ENCODE measurements at places on chromosomes 6 and 20.
A peak's percentile ranks its signal among the peaks of the same experiment; 100 is the strongest.

- DNase-seq = no peak
Measured at GRCh38 chr20:57480444-57481160, 44.3 kb downstream of the CTCFL start.

DNA sequence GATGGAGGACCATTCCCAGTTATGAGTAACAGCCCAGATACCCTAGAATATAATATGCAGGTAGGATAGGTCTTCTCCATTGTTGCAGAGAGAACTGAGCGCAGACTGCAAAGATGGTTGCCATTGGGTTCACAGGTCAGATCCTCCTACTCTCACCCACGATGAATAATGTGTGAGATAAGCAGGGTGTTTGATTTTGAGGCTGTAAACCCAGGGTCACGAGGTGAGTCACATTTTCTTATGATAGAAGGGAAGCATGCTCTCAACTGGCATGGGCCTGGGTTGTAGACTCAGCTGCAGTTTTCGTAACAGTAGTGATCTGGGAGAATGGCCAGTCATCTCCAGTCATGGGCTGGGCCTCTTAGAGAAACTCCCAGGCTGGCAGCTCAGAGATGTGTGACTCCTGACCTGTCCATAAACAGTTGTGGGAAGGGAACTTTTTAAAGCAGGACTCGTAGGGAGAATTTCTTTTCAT, 74.2 kb downstream of the CD164 start:
- no peak for DNase-seq

- DNase-seq = no peak
Measured at GRCh38 chr6:13848522-13849150, 34.3 kb upstream of the MCUR1 start.

DNA sequence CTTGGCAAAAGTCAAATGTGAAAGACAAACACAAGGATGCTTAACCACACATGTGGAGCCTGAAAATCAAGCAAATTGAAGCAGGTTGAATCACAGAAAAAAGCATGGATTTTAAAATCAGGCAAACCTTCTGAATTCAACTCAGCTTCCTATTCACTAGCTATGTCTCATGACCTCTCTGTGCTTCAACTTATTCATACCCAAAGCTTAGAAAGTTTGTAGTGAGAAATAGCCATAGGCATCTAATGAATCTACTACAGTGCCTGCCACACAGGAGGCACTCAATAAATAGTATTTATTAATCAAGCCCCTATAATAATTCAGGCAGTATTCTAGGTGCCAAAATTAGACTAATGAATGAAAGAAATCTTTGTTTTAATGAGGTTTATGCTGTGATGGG, 112.2 kb upstream of the TNFAIP3 start:
- DNase-seq = no peak

DNA sequence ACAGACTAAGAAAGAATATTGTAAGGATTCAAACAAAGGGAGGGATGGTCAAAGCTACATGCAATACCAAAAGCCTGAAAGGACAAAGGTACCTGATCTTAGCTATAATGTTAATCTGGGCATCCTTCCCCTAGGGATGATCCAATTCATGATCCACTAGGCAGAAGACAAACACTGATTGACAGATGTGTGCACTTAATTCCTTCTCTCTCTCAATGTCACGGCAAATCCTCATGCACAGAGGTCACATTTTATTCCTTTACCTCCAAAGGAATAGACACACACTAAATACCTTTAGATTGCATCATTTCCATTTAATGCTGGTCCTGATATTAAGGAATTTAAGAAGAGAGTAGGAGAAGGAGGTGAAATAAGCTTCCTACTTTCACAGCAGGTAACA, 73.4 kb downstream of the ZNF133 start:
- DNase-seq = no peak

DNA sequence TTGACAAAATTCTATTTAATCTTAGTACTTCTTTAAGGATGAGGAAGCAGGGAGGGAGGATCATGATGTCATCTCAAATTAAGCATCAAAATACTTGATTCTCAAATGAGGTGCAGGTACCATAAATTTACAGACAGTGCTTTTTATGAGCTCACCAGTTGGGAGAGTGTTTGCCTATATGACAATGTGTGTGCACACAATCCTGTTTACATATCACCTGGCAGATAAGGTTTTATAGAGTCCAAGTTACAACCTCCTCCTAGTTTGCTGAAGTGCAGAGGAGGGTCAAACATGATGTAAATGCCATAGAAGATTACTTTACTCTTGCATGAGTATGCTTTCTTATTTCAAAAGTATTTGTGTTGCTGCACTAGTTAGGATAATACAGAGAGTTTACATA, 6.4 kb downstream of the ATXN1 start:
- no peak for DNase-seq

DNA sequence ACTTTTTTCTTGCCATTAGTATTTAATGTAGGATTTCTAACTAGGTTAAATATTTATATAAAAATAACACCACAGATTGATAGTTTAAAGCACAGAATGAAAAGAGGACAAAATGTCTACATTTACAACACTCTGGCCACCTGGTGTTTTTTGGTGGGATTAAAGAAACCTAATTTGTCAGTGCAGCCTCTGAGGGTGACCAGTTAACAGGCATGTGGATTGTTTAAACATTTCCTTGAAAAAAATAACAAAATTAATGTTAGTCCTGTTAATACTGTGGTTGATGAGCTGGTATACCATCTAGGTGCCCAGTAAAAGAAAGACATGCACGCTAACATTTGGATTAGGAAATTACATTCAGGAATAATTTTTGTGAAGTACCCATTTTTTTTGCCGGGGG, 8.8 kb downstream of the SLC9A8 start:
- DNase-seq = no peak

GRCh38 chr20:25376886-25377285, 13.7 kb downstream of the ABHD12 start:
- no peak for DNase-seq

GRCh38 chr6:107246972-107247615, 131.8 kb upstream of the BEND3 start:
- DNase-seq = no peak

GRCh38 chr20:62482146-62482809, 6.5 kb upstream of the GATA5 start:
- DNase-seq = no peak

DNA sequence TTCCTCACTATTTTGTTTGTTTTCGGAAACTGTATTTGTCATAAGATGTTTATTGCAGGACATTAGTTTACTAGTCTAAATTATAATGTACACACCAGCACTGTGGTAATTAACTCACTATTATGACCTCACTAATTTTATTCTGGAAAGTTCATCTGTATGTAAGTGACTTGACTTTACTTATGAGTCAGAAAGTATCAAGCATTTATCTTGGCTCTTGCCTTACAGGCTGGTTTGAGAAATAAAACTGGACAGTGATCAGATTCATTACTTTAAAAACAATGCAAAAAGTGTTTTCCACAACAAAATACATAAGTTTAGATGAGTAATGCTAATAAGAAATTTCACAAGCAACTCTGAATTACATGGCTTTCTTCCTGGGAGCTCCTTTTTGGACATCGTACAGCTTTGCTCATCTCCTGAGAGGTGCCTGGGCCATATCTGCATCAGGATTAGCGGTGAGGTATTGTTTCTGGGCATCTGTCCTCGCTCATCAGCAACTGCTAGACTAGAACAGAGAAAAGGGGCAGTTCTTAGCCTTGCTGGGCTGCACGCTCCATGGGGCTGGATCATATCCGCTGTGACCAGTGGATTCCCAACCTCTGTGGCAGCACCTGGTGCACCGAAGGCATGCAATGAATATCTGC, 179.8 kb downstream of the SOD2 start:
- DNase-seq = no peak

DNA sequence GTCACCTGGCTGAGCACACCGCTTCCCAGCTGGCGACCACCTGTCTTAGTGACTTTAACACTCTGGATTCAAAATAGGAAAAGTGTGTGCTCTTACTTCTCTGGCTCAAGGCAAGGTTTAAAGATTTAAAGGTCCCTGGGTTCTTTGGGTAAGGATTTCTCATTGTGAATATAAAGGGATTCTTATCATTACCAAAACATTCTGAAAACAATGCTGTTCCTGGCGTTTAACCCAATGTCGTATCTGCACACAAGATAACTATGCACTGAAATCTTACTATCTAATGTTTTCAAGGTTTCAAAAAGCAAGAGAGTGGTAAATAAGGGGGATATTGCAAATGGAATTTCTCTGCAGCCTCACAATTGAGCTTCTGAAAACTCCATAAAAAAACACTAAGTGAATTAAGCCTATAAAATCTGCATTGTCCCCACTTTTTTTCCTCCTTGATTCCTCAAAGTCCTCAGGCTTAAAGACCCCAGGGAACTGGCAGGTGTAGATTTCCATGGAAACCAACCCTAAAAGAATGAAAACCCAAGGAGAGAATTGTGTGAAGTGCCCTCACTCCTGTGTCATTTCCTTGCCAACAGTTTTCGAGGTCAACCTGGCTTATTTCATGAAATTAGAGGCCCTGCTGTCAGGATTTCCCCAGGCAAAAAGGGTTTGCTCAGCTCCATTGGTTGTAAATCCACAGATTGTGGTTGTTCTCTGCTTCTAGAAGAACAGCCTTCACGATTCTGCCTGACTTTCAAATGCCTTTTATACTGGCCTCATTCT, 44.0 kb downstream of the BMP2 start:
- DNase-seq = no peak

GRCh38 chr20:57591289-57592229, 28.7 kb downstream of the ZBP1 start:
- DNase-seq = no peak

GRCh38 chr6:15248451-15249370, 2.8 kb downstream of the JARID2 start:
- peak; percentile 96 for DNase-seq

GRCh38 chr6:117919275-117919674, 12.2 kb downstream of the SLC35F1 start:
- no peak for DNase-seq

GRCh38 chr6:152184917-152185574, 377.6 kb downstream of the ESR1 start:
- no peak for DNase-seq

- no peak for DNase-seq
Measured at GRCh38 chr20:51434026-51434425, 108.5 kb downstream of the NFATC2 start.

- no peak for DNase-seq
Measured at GRCh38 chr20:46800409-46800804, 91.0 kb downstream of the SLC2A10 start.

GRCh38 chr6:151399679-151400078, 8.3 kb upstream of the ZBTB2 start:
- DNase-seq = no peak

DNA sequence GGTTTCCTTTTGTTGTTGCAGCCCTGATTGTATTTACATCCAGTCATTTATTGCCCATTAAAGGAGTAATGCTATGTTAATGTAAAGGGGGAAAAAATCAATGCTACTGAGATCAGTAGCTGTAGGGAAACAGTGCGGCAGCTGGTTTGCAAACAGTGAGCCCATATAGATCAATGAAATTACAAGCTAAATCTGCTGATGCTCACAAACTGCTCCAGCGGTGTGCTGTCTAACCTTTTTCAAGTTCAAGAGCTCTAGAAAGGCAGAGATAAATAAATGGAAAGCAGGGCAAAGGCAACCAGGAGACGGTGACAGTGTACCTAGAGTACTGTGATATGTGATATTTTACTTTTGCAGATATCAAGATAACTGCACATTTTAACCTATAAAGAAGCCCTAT, 449.0 kb upstream of the MMS22L start:
- DNase-seq = no peak

GRCh38 chr20:52226370-52226769, 34.8 kb upstream of the ZFP64 start:
- no peak for DNase-seq

GRCh38 chr20:59207742-59208357, 44.2 kb downstream of the ZNF831 start:
- DNase-seq = peak; percentile 23

GRCh38 chr20:38167851-38168760, 3.0 kb upstream of the TGM2 start:
- no peak for DNase-seq

- DNase-seq = no peak
Measured at GRCh38 chr6:109743739-109744138, 52.6 kb downstream of the FIG4 start.

DNA sequence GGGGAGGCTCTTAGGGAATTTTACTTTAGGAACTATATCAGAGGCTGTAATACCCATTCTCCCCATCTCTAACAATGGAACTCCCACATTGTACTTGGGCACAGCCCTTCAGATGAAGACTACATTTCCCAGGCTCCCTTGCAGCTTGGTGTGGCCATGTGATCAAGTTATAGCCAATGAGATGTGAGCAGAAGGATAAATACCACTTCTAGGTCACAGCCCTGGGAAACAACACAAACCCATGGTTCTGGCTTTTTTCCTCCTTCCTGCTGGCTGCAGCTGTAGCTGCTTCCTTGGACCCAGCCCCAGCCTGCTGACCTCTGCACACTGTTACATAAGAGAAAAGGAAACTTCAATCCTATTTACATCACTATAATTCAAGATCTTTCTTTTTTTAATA, 445.9 kb upstream of the JARID2 start:
- peak; percentile 15 for DNase-seq

- DNase-seq = no peak
Measured at GRCh38 chr20:46427384-46427783, 21.0 kb upstream of the ELMO2 start.

DNA sequence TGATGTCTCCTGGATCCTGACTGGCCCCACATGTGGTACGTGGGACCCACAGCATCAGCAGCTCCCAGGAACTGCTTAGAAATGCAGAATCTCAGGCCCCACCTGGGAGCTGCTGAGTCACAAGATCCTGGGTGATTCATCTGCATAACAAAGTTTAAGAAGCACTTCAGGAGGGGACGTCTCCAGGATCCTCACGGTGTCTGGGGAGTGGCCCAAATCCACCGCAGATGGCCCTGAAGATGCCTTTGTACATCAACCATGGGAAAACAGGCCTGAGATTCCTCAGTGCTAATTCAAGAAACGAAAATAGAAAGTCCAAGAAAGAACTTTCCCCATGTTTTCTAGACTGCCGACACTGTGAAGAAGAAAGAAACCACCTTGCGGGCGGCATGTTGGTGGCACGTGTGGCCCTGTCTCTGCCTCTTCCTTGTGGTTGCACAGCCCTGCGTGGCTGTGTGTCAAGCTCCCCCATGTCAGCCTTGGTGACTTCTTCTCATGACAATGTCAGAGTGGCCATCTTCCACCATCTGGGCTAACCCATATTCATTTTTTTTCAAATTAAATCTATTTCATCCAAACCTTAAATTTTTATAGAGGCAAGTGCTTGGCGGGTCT, 26.1 kb downstream of the RRBP1 start:
- DNase-seq = no peak

DNA sequence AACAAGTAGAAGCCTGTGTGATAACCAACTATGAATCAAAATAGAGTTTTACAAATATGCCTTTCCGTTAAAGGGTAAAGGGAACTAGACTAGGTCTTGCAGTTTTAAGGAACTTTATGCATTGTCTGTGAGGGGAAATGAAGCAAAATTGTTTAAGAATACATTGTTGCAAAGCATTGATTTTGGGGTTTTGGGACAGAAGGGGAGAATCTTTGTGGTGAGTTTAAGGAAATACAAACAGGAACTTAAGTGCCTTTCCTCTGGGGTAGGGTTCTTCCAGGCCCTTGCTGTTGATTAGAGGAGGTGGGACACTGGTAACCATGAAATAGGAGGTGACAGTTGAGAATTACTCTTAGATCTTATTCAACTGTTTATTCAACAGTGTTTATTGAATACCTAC, 4.7 kb downstream of the MAPK14 start:
- no peak for DNase-seq
